ENCODE measurements at places on chromosomes 1 and 21. TPM values are rescaled to one million over a fixed set of nuclear protein-coding genes. Genes with fewer than 3 reads are reported as not detected.

GRCh38 chr1:168520832-168521231 is 23.0 kb downstream of the XCL2 start:
- no peak for DNase-seq
- peaks cover 8% of the 10 kb centered on the region for H3K36me3 ChIP-seq
- H3K4me1 ChIP-seq: no peaks in the 10 kb centered on the region
- no peak overlapping the region for H3K27ac ChIP-seq
- H3K27me3 ChIP-seq: peaks cover 12% of the 10 kb centered on the region
- no peak overlapping the region for H3K4me3 ChIP-seq

DNA sequence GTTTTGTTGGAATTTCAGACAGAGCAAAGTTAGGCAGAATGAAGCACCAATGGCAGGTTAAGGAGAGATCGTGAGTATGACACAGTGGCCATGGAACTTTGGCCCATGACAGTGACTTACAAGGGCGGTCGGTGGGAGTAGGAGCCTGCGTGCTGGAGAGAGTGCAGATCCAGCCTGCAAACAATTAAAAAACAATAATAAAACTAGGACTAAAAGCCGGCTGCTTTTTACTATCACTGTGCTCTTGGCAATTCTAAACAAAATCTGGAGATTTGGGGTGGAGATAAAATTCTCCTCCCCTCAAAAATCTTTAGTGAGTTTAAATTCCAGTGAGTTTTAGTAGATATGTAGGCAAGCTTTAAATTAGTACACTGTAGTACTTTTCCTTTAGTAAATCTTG is 96.9 kb downstream of the DHRS3 start:
- H3K27me3 ChIP-seq: peaks cover 3% of the 10 kb centered on the region
- no peaks in the 10 kb centered on the region for H3K36me3 ChIP-seq
- no peak for DNase-seq
- peaks cover 14% of the 10 kb centered on the region for H3K4me1 ChIP-seq
- H3K4me3 ChIP-seq: no peak overlapping the region

Gene ANGPTL1
- total RNA-seq: 4.7 TPM

DNA sequence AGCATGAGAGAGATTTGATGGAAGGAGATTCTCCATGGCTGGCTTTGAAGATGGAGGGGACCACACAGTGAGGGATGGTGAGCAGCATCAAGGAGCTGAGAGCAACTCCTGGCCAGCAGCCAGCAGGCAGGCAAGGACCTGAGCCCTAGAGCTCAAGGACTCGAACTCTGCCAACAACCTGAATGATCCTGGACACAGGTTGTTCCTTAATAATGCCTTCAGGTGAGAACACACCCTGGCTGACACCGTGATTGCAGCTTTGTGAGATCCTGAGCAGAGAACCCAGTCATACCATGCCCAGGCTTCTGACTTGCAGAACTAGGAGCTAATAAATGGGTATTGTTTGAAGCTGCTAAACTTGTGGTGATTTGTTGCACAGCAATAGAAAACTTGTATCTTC is 183.1 kb downstream of the LMX1A start:
- no peak overlapping the region for H3K27ac ChIP-seq
- no peak for DNase-seq
- no peaks in the 10 kb centered on the region for H3K36me3 ChIP-seq
- H3K4me1 ChIP-seq: no peaks in the 10 kb centered on the region
- H3K27me3 ChIP-seq: no peaks in the 10 kb centered on the region

GRCh38 chr1:27049607-27050006 is 37.0 kb upstream of the TENT5B start:
- no peaks in the 10 kb centered on the region for H3K36me3 ChIP-seq
- H3K4me3 ChIP-seq: no peak overlapping the region
- no peak for DNase-seq
- no peaks in the 10 kb centered on the region for H3K27me3 ChIP-seq
- H3K4me1 ChIP-seq: peaks cover 6% of the 10 kb centered on the region
- H3K27ac ChIP-seq: peak overlapping the region; percentile 1

- peaks cover 20% of the 10 kb centered on the region for H3K4me1 ChIP-seq
- H3K27me3 ChIP-seq: peaks cover 30% of the 10 kb centered on the region
- H3K27ac ChIP-seq: no peak overlapping the region
- H3K4me3 ChIP-seq: no peak overlapping the region
- H3K36me3 ChIP-seq: peaks cover 3% of the 10 kb centered on the region
These were observed 1.4 kb upstream of the MIA3 start for GRCh38 chr1:222616525-222616924.

- no peak overlapping the region for H3K4me3 ChIP-seq
- no peaks in the 10 kb centered on the region for H3K27me3 ChIP-seq
- DNase-seq: peak; percentile 87
- no peak overlapping the region for H3K27ac ChIP-seq
- no peaks in the 10 kb centered on the region for H3K36me3 ChIP-seq
These were observed 70.0 kb downstream of the SCCPDH start for GRCh38 chr1:246794048-246794827.

Gene CD2
- total RNA-seq: not detected

Gene PRAMEF18
- not detected for total RNA-seq

Gene TLR5
- 0.22 TPM for total RNA-seq

DNA sequence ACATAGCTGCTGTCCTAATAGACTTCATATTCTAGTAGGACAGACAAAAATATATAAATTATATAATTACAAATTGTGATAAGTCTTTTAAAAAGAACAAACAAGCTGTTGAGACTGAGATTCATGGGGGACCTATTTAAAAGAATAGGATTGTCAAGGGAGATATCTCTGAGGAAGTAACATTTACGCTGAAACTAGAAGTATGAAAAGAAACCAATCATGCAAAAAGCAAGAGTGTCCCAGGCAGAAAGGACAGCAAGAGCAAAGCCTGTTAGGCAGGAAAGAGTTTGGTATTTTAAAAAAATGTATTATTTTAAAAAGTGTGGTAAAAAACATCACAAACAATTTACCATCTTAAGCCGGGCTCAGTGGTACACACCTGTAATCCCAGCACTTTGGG is 9.1 kb upstream of the METTL13 start:
- no peak overlapping the region for H3K4me3 ChIP-seq
- H3K27me3 ChIP-seq: peaks cover 13% of the 10 kb centered on the region
- H3K4me1 ChIP-seq: no peaks in the 10 kb centered on the region
- no peak for DNase-seq
- H3K36me3 ChIP-seq: no peaks in the 10 kb centered on the region

Gene VASH2
- 2.8 TPM for total RNA-seq

Gene ACTL8
- total RNA-seq: not detected

GRCh38 chr1:175649416-175649815 is 94.0 kb downstream of the TNR start:
- no peaks in the 10 kb centered on the region for H3K4me1 ChIP-seq
- H3K36me3 ChIP-seq: no peaks in the 10 kb centered on the region
- peaks cover 3% of the 10 kb centered on the region for H3K27me3 ChIP-seq
- no peak overlapping the region for H3K4me3 ChIP-seq
- DNase-seq: no peak
- no peak overlapping the region for H3K27ac ChIP-seq

GRCh38 chr1:42179275-42179674 is 14.7 kb upstream of the GUCA2A start:
- H3K27ac ChIP-seq: no peak overlapping the region
- H3K4me1 ChIP-seq: peaks cover 17% of the 10 kb centered on the region
- peaks cover 5% of the 10 kb centered on the region for H3K36me3 ChIP-seq
- DNase-seq: no peak
- H3K4me3 ChIP-seq: no peak overlapping the region
- no peaks in the 10 kb centered on the region for H3K27me3 ChIP-seq

DNA sequence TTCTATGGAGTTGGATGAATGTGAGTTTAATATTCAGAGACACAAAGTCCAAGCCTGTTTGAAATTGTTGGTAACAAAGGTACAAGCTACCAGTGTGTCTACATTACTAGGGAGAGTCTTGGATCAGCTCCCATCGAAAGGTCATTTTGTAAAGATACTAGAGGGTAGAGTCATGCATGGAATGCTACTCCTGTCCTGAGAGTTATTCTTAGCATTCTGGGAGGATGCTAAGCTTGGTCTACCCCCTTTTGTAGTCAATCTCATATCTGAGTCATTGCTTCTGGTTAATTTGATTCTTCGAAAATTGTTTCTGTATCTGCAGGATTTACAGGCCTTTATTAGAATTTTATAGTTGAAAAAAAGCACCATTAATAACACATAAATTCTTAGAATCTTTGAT is 240.2 kb downstream of the ST6GALNAC3 start:
- no peak overlapping the region for H3K4me3 ChIP-seq
- no peaks in the 10 kb centered on the region for H3K27me3 ChIP-seq
- H3K36me3 ChIP-seq: peaks cover 1% of the 10 kb centered on the region
- H3K27ac ChIP-seq: no peak overlapping the region
- H3K4me1 ChIP-seq: peaks cover 4% of the 10 kb centered on the region

GRCh38 chr1:5856246-5856815 is 135.9 kb downstream of the NPHP4 start:
- no peak overlapping the region for H3K27ac ChIP-seq
- peaks cover 7% of the 10 kb centered on the region for H3K36me3 ChIP-seq
- no peaks in the 10 kb centered on the region for H3K27me3 ChIP-seq
- no peaks in the 10 kb centered on the region for H3K4me1 ChIP-seq

- H3K27me3 ChIP-seq: no peaks in the 10 kb centered on the region
- no peaks in the 10 kb centered on the region for H3K4me1 ChIP-seq
- H3K36me3 ChIP-seq: no peaks in the 10 kb centered on the region
- DNase-seq: peak; percentile 92
- H3K27ac ChIP-seq: no peak overlapping the region
These were observed 10.9 kb downstream of the OR14I1 start for GRCh38 chr1:248691567-248692155.

GRCh38 chr1:1927751-1928150 is 8.7 kb upstream of the TMEM52 start:
- no peaks in the 10 kb centered on the region for H3K27me3 ChIP-seq
- H3K4me1 ChIP-seq: no peaks in the 10 kb centered on the region
- DNase-seq: no peak
- no peaks in the 10 kb centered on the region for H3K36me3 ChIP-seq
- no peak overlapping the region for H3K27ac ChIP-seq

- no peak overlapping the region for H3K27ac ChIP-seq
- H3K36me3 ChIP-seq: peaks cover 24% of the 10 kb centered on the region
- no peak for DNase-seq
- H3K4me1 ChIP-seq: peaks cover 3% of the 10 kb centered on the region
- H3K27me3 ChIP-seq: no peaks in the 10 kb centered on the region
These were observed 133.4 kb downstream of the COP1 start for GRCh38 chr1:176073524-176074157.

Gene LORICRIN
- total RNA-seq: not detected

- no peak for DNase-seq
- H3K4me1 ChIP-seq: peaks cover 9% of the 10 kb centered on the region
- no peaks in the 10 kb centered on the region for H3K27me3 ChIP-seq
- no peak overlapping the region for H3K4me3 ChIP-seq
These were observed 100.0 kb upstream of the EDEM3 start for GRCh38 chr1:184854496-184855140.

Gene FAM72C
- total RNA-seq: not detected

Gene SFN
- not detected for total RNA-seq

DNA sequence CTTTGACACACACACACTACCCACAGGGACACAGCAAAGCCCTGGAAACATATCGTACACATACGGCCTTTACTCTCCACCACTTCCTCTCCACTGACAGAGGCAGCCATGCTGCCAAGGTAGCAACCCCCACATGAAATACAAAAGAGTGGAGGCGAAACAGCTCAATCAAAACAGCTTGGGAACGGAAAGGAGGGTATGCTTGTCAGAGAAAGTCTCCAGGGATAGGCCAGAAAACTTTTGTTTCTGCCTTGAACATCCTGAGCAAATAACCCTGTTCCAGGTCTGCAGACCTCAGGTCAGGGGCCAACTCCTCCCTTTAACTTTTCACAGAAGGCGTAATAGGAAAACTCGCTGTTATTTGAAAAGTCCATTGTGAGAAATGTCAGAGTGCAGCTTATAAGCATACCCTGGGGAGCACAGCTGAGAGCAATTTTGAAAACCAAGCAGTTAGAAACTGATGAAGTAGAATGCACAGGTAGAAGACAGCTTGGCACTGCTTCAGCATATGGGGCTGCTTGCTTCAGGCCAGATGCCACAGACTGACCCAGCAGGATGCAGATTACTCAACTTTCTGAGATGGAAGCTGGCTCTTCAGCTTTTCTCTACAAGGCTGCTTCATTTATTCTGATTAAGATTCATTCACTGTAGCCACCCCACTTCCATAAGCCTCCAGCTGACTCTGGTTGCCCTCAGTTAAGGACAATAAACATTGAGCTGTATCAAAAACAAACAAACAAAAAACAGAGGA is 18.0 kb downstream of the KIAA0319L start:
- no peak for DNase-seq
- H3K4me1 ChIP-seq: peaks cover 75% of the 10 kb centered on the region
- peak overlapping the region; percentile 28 for H3K4me3 ChIP-seq

GRCh38 chr1:156429313-156430060 is 60.5 kb downstream of the RHBG start:
- H3K27me3 ChIP-seq: peaks cover 93% of the 10 kb centered on the region
- no peaks in the 10 kb centered on the region for H3K4me1 ChIP-seq
- no peak overlapping the region for H3K27ac ChIP-seq
- DNase-seq: no peak
- peaks cover 2% of the 10 kb centered on the region for H3K36me3 ChIP-seq

GRCh38 chr1:189675712-189676244 is 801.9 kb downstream of the BRINP3 start:
- H3K27ac ChIP-seq: no peak overlapping the region
- H3K4me3 ChIP-seq: no peak overlapping the region
- H3K36me3 ChIP-seq: no peaks in the 10 kb centered on the region
- no peaks in the 10 kb centered on the region for H3K4me1 ChIP-seq
- H3K27me3 ChIP-seq: peaks cover 3% of the 10 kb centered on the region

- peak overlapping the region; percentile 55 for H3K27ac ChIP-seq
- no peaks in the 10 kb centered on the region for H3K27me3 ChIP-seq
- H3K4me3 ChIP-seq: no peak overlapping the region
- H3K36me3 ChIP-seq: peaks cover 26% of the 10 kb centered on the region
These were observed 22.1 kb downstream of the EIF2D start for GRCh38 chr1:206590025-206590758.

GRCh38 chr1:62687421-62687902 is 724 bp downstream of the DOCK7 start:
- H3K4me3 ChIP-seq: peak overlapping the region; percentile 92
- no peaks in the 10 kb centered on the region for H3K27me3 ChIP-seq
- no peak for DNase-seq
- peak overlapping the region; percentile 92 for H3K27ac ChIP-seq
- H3K4me1 ChIP-seq: peaks cover 60% of the 10 kb centered on the region
- peaks cover 2% of the 10 kb centered on the region for H3K36me3 ChIP-seq

- H3K27me3 ChIP-seq: peaks cover 13% of the 10 kb centered on the region
- no peaks in the 10 kb centered on the region for H3K4me1 ChIP-seq
These were observed 137.2 kb downstream of the OMA1 start for GRCh38 chr1:58409336-58409735.

Gene RABGAP1L
- total RNA-seq: 28.3 TPM

DNA sequence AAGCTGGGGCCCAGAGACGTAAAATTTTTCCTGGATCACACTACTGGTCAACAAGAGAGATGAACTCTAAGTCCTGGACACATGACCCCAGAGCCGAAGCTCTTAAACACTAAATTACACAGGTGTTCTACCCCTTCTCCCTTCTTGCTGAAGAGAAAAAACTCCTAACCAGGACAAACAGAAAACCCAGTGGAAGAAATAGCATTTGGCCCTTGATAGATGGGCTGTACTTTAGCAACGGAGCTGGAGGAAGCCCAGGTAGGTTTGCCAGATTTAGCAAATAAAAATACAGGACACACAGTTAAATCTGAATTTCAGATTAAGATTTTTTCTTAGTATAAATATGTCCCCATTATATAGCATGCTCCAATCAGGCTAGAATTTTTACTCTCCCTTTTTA is 72.7 kb downstream of the DIRAS3 start:
- no peak overlapping the region for H3K27ac ChIP-seq
- no peak overlapping the region for H3K4me3 ChIP-seq
- no peaks in the 10 kb centered on the region for H3K36me3 ChIP-seq
- DNase-seq: no peak
- peaks cover 8% of the 10 kb centered on the region for H3K4me1 ChIP-seq

- no peaks in the 10 kb centered on the region for H3K4me1 ChIP-seq
- no peak overlapping the region for H3K4me3 ChIP-seq
- no peak overlapping the region for H3K27ac ChIP-seq
- H3K36me3 ChIP-seq: no peaks in the 10 kb centered on the region
- DNase-seq: no peak
These were observed 128.2 kb downstream of the ATG4C start for GRCh38 chr1:62912028-62912638.

Measured in chondrocyte (in vitro differentiated cells).